ENCODE measurements at places on chromosomes 12 and 14.

- DNase-seq: no peak
These were observed 137.4 kb downstream of the PAPOLA start for GRCh38 chr14:96639550-96639949.

DNA sequence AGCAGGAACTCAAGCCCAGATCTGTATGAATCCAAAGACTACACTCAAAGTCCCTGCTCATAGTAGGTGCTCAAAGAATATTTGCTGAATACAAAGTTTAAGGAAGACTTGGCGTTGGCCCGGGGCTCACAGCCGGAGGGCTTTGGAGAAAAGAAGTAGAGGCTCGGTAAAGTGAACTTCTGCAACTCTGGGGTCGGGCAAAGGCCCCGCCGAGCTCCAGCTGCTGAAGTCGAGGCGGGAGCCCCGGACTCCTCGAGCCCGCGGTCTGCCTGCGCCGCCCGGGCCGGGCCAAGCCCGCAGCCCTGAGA lies 335 bp downstream of the GCN1 start:
- no peak for DNase-seq

DNA sequence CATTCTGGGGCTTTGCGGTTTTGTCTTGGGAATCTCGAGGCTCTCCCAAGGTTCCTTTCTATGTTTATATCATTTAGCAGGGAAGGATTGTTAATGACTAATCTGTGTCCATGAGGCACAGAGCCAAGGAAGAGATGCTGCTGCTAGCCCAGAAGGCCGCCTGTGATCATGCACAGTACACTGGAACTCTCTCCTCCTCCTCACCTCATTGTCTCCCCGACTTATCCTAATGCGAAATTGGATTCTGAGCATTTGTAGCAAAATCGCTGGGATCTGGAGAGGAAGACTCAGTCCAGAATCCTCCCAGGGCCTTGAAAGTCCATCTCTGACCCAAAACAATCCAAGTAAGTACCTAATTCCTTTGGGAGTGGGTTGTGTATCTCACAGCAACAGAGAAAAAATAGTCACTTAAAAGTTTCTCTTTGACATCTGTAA lies at the start of gene NR1H4:
Gene NR1H4, plus strand, starts transcription at position 151 of the 435 bp plus-strand sequence. CDS start 19,458 bp downstream, outside the sequence.
- no peak for DNase-seq

GRCh38 chr12:19778797-19779196 lies 339.5 kb downstream of the AEBP2 start:
- no peak for DNase-seq

DNA sequence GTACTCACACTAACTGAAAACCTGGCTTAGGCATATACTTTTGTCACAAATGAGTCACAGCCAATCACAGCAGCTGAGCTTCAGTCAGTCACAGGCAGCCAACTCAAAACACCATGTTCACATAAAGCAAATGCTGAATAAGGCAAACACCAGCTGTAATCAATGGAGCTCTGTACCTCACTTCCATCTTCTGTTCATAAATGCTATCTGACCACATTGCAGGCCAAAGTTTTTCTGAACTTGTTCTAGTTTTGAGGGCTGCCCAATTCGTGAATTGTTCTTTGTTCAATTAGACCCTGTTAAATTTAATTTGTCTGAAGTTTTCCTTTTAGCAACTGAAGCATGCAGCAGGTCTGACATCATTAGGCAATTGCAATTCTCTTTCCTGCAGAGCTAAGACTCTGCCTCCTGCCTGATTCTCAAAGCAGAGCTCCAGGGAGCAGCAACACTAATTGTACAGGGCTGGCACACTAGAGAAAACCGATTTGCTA lies 129.9 kb downstream of the WIF1 start:
- DNase-seq: no peak

DNA sequence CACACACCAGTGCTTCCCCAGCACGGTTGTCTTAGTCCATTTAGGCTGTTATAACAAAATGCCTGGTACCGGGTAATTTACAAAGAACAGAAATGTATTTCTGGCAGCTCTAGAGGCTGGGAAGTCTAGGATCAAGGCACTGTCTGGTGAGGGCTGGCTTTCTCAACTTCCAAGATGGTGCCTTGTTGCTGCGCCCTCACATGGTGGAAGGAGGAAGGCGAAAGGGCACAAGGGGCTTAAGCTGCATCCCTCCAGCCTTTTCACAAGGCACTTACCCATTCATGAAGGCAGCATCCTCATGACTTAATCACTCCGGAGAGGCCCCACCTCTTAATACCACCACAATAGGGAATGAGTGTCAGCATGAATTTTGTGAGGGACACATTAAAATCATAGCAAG lies 155.5 kb downstream of the SLC15A5 start:
- DNase-seq: no peak
